ENCODE measurements at places on chromosomes 11 and 22. TPM values are rescaled to one million over a fixed set of nuclear protein-coding genes. Genes with fewer than 3 reads are reported as not detected.

DNA sequence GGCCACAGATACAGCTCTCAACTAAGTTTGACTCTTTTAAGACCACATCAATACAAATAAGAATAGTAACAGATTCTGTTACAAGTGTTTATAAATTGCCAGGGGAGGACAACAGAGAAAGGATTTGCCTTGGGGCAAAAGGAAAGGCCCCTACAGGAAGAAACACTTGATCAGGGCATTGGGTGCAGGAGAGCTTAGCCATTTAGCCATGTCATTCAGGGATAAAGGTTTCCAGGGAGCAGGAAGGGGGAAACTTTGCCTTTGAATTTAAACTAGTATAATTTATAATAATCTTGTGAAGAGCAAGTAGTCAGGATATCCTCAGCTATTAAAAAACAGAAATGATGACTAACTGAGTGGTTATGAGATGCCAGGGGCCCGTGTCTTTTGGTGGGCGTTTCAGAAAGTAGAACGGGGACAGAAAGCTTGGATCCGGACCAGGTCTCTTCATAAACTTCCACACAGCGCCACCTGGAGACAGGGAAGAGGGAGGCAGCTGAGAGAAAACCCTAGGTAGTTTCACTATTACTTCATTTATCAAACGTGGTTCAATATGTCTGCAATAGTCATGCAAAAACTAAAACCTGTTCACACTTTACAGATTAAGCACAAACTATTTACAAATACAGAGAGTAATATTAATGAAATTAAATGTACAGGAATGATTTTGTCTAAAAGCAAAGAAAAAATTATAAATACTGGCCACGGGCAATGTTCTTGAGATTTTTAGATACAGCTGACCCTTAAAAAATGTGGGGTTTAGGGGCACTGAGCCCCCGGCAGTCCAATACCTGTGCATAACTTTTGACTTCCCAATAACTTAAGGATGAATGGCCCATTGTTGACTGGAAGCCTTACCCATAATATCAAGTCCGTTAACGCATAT, 11.0 kb upstream of the SLC5A4 start:
- H3K4me1 ChIP-seq: peaks cover 4% of the 10 kb centered on the region
- H3K4me3 ChIP-seq: no peak overlapping the region
- DNase-seq: no peak

Gene RIMBP3B
- total RNA-seq: not detected

- no peaks in the 10 kb centered on the region for H3K27me3 ChIP-seq
- no peak for DNase-seq
- H3K4me1 ChIP-seq: no peaks in the 10 kb centered on the region
- no peak overlapping the region for H3K4me3 ChIP-seq
These were observed 5.2 kb upstream of the OLFML1 start for GRCh38 chr11:7480113-7480512.

DNA sequence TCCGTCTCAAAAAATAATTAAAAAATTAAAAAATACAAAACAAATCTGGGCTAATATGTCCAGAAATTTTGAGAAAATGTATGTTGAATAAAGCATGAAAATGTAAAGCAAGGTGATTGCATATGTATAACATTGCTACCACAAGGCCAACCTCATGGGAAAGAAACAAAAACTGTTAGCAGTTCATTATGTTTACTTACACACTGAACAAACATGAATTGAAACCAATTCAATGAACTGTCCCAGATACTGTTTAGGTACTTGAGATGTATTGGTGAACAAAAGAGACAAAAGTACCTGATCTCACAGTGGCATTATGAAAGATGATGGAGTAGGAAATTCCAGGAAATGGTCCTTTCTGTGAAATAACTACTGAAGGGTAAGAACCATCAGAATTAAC, 43.8 kb upstream of the IGLL5 start:
- no peaks in the 10 kb centered on the region for H3K36me3 ChIP-seq
- no peak for DNase-seq
- H3K27ac ChIP-seq: no peak overlapping the region
- no peaks in the 10 kb centered on the region for H3K27me3 ChIP-seq
- no peak overlapping the region for H3K4me3 ChIP-seq

Gene GRAMD1B
- total RNA-seq: 4.9 TPM

- H3K27me3 ChIP-seq: no peaks in the 10 kb centered on the region
- no peaks in the 10 kb centered on the region for H3K36me3 ChIP-seq
- H3K4me1 ChIP-seq: no peaks in the 10 kb centered on the region
- H3K27ac ChIP-seq: no peak overlapping the region
- no peak overlapping the region for H3K4me3 ChIP-seq
These were observed 153.0 kb downstream of the SPATA19 start for GRCh38 chr11:133692126-133692934.

DNA sequence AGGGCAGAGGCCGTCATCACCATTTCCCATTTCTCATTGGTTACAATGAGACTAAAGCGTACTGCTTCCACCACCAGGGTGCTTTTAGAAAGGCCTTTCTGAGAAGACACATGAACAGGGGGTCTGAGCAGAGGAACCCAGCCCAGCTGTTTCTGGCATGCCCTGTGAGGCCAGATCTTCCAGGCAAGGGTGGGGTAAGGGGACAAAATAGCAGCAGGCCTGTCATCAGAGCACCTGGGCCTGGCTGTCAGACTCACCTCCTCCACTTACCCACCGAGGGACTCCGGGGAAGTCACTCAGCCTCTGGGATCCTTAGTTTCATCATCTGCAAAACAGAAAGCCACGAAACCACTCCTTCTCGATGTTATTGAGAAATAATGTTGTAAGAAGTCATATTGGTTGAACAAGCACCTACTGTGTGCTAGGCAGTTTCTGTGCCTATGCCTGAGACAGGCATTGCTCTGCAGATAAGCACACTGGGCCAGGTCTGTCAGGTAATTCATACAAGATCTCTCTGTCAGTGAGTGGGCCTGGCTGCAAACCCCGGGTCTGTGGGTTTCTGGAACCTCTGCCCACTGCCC, 8.8 kb upstream of the WNT11 start:
- H3K4me3 ChIP-seq: no peak overlapping the region
- H3K4me1 ChIP-seq: peaks cover 7% of the 10 kb centered on the region
- H3K36me3 ChIP-seq: no peaks in the 10 kb centered on the region

- H3K27ac ChIP-seq: no peak overlapping the region
- no peak for DNase-seq
- H3K4me3 ChIP-seq: no peak overlapping the region
These were observed 25.8 kb downstream of the ART5 start for GRCh38 chr11:3615998-3616397.

- no peaks in the 10 kb centered on the region for H3K4me1 ChIP-seq
- H3K36me3 ChIP-seq: no peaks in the 10 kb centered on the region
- H3K27me3 ChIP-seq: no peaks in the 10 kb centered on the region
- DNase-seq: no peak
- no peak overlapping the region for H3K27ac ChIP-seq
These were observed 6.4 kb downstream of the CCDC89 start for GRCh38 chr11:85679576-85679975.

DNA sequence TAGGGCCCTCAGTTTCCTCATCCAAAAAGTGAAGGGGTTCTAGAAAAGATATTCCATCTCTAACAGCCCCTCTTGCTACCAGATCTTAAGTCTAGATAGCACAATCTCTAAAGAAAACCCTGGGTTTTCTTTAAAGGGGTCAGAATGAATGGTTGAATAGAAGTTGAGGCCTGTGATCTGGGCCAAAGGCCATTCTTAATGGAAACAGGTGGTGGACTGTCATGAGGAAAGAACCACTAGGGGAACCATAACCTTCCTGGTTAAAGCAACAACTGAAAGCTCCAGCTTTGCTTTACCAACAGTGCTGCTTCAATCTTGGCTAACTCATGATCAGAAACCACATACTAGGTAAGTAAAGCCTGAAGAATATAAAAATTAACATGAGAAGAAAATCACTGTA, 1.8 kb downstream of the CELF1 start:
- peaks cover 56% of the 10 kb centered on the region for H3K4me1 ChIP-seq
- DNase-seq: no peak
- H3K4me3 ChIP-seq: no peak overlapping the region
- H3K27me3 ChIP-seq: no peaks in the 10 kb centered on the region
- no peaks in the 10 kb centered on the region for H3K36me3 ChIP-seq

DNA sequence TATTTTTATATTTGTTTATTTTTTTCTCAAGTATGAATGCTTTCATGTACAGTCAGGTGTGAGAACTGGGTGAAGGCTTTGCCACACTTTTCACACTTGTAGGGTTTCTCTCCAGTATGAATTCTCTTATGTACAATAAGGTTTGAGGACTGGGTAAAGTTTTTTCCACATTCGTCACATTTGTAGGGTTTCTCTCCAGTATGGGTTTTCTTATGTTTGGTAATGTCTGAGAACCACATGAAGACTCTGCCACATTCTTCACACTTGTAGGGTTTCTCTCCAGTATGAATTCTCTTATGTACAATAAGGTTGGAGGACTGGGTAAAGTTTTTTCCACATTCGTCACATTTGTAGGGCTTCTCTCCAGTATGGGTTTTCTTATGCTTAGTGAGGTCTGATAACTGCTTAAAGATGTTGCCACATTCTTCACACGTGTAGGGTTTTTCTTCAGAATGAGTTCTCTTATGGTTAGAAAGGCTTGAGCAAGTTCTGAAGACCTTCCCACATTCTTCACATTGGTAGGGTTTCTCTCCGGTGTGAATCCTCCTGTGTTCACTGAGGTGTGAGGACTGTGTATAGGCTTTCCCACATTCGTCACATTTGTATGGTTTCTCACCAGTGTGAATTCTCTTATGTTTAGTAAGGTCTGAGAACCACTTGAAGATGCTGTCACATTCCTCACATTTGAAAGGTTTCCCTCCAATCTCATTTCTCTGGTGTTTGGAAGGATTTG, 19.7 kb downstream of the ZNF195 start:
- H3K36me3 ChIP-seq: peaks cover 10% of the 10 kb centered on the region
- no peak for DNase-seq
- no peaks in the 10 kb centered on the region for H3K27me3 ChIP-seq
- H3K4me1 ChIP-seq: no peaks in the 10 kb centered on the region
- H3K27ac ChIP-seq: no peak overlapping the region
- H3K4me3 ChIP-seq: no peak overlapping the region

Gene MUC2
- total RNA-seq: not detected

- peaks cover 31% of the 10 kb centered on the region for H3K4me1 ChIP-seq
- H3K27me3 ChIP-seq: no peaks in the 10 kb centered on the region
- peak overlapping the region; percentile 75 for H3K4me3 ChIP-seq
- no peak for DNase-seq
These were observed 875 bp downstream of the TCP11L1 start for GRCh38 chr11:33040033-33040861.

DNA sequence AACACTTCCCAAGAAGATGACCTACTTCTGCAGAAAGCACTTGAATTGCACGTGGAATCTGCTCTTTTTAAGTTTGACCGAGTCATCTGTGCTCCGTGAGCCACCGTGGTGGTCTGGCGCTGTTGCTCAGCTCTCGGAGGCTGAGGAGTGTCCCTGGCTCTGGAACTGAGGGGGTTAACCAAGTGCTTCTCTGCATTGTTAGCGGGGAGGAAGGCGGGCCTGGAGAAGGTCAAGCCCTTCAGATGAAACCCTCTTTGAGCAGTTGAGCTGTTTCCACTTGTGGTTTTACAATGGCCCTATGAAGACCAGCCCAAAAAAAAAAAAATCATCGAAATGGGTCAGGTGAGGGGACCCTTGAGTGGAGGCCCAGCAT, 286.4 kb downstream of the NTM start:
- DNase-seq: no peak
- no peaks in the 10 kb centered on the region for H3K36me3 ChIP-seq
- no peaks in the 10 kb centered on the region for H3K27me3 ChIP-seq

Gene APOA5
- not detected for total RNA-seq

GRCh38 chr22:32048069-32048468, 5.0 kb downstream of the SLC5A1 start:
- H3K27me3 ChIP-seq: no peaks in the 10 kb centered on the region
- no peak for DNase-seq
- no peak overlapping the region for H3K4me3 ChIP-seq
- H3K4me1 ChIP-seq: peaks cover 37% of the 10 kb centered on the region

Gene ME3
- 28.5 TPM for total RNA-seq

DNA sequence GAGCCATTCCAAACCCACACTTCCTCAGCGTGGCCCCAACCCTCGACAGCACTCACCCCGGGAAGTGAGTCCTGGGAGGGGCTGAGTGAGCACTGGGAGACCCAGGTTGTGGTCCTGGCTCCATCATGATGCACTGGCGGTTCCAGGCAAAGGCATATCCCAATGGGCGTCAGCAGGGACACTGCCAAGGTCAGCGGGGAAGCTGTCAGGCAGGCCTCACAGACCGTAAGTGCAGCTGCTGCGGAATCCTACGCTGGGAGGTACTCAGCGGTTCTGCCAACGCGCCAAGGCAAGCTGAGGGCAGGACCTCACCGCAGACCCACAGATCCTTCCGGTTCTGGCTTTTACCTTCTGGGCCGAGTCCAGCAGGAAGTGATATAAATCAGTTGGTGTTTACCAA, 1.4 kb upstream of the GAL3ST1 start:
- H3K4me1 ChIP-seq: peaks cover 16% of the 10 kb centered on the region
- H3K27me3 ChIP-seq: no peaks in the 10 kb centered on the region
- no peak for DNase-seq
- H3K4me3 ChIP-seq: no peak overlapping the region
- peaks cover 52% of the 10 kb centered on the region for H3K36me3 ChIP-seq

Gene EHF
- 121 TPM for total RNA-seq

GRCh38 chr11:121341609-121342008, 49.0 kb downstream of the SC5D start:
- no peak overlapping the region for H3K27ac ChIP-seq
- no peak overlapping the region for H3K4me3 ChIP-seq
- H3K4me1 ChIP-seq: no peaks in the 10 kb centered on the region
- H3K36me3 ChIP-seq: no peaks in the 10 kb centered on the region
- no peak for DNase-seq

GRCh38 chr22:20549232-20549841, 41.9 kb downstream of the MED15 start:
- H3K27ac ChIP-seq: peak overlapping the region; percentile 92
- no peak overlapping the region for H3K4me3 ChIP-seq
- no peaks in the 10 kb centered on the region for H3K27me3 ChIP-seq

DNA sequence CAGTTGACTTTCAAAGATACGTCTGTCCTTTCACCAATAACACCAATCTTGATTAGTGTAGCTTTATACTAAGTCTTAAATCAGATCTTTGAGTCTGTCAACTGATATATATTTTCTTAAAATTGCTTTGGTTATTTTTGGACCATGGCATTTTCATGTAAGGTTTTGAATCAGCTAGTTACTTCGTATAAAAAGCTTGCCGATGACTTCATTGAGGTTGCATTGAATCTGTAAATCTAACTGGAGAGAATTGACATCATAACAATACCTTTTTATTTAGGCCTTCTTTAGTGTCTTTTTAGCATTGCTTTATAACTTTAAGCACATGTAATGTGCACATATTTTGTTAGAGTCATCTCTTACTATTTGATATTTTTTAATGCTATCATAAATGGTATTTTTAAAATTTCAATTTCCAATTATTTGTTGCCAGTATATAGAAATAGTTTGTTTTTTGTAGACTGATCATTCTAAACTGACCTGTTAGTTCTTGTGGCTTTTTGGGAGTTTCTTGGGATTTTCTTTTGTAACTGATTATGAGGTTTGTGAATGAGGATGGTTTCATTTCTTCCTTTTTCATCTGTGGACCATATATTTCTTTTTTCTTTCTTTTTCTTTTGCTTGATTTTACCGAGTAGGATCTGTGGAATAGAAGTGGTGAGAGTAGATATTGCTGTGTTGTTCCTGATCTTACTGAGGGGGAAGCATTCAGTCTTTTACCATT, 61.4 kb downstream of the DDX10 start:
- no peaks in the 10 kb centered on the region for H3K36me3 ChIP-seq
- no peak for DNase-seq
- peaks cover 5% of the 10 kb centered on the region for H3K4me1 ChIP-seq
- H3K4me3 ChIP-seq: no peak overlapping the region
- no peak overlapping the region for H3K27ac ChIP-seq
- H3K27me3 ChIP-seq: no peaks in the 10 kb centered on the region

Measured in vagina (tissue), 2 donors.